ENCODE measurements at places on chromosomes 6 and 20.

DNA sequence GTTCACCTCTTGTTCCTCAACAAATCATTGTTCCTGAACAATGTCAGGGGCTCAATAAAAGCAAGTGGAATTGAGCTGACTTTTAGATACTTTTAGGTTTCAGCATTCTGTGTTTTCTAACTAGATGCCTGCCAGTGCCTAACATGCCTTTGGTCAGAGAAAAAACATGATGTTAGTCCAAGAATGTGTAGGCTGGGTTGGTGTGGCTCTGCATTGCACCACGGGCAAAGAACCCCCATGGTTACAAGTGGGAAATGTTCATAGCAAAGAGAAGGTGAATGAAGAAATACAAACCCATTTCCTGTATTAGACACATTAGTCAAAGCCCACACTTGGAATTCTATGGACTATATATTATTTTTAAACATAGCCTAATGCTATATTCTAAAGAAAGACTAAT is 193.3 kb downstream of the TMEM200A start:
- DNase-seq: no peak

DNA sequence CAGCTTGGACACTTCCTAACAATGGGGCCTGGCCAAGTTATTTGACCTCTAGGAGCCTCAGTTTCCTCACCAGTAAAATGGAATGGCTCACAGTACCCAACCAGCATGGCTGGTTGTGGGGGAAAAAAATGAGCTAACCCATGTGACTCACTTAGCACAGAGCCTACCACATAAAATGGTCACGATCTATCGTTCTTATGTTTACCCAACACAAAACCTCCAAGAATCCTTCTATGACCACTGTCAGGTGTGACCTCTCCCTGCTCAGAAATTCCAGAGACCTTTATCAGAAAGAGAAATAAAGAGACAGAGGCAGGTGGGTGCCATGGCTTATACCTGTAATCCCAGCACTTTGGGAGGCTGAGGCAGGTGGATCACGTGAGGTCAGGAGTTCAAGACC is 39.4 kb downstream of the BPIFB1 start:
- no peak for DNase-seq

- DNase-seq: no peak
Observed at GRCh38 chr6:79864001-79864400, 83.4 kb downstream of the ELOVL4 start.

GRCh38 chr6:160279850-160280249 is 21.2 kb upstream of the SLC22A2 start:
- DNase-seq: no peak

- no peak for DNase-seq
Observed at GRCh38 chr6:138017166-138017757, 90.0 kb downstream of the PERP start.

DNA sequence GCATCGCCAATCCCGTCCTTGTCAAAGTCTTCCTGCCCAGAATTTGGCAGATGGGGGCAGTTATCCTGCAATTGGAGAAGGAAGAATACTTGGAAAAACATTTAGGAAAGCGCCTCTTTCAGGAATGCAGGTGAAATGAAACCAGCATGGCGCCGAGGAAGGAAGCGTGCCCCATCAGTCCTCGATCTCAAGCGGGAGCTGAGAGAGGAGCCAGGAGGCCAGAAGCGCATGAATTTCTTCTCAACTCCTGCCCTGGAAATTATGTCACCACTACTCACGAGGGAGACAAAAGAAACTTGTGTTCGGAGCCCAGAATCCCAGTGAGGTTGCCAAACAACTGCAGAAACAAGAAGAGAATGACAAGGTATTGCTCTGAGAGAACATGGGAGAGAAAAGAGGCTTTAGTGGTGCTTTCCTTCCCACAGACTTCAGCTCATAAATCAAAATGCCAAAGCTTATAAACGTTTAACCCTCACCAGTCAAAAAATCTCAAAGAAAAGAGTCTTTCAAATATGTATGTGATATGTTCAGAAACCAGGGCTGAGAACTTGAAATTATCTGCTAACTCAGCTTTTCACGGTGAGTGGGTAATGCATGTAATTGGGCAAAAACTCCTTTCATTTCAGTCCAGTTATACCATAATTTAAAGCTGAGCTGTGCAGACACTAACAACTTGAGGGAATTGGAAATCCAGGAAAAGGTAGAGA is 23.9 kb downstream of the THBS2 start:
- no peak for DNase-seq

- no peak for DNase-seq
Observed at GRCh38 chr6:85298553-85298952, 151.3 kb upstream of the NT5E start.

GRCh38 chr6:135703621-135704020 is 147.9 kb upstream of the PDE7B start:
- DNase-seq: no peak

DNA sequence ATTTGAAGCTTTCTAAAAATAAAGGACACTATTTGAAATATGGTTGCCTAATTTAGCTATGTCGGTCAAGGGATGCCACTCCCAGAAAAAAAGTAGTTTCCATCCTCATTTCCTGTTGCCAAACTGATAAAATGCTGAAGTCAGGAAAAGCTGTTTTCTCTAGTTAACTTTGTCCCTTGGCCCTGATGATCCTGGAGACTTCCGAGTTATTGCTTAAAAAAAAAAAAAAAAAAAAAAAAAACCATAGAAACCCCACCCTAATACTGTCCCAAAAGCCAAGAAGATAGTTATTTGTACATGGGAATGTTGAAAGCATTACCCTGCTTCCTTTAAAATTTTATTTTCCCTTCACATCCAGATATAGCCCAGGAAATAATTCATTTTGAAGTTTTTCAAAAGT is 236.7 kb downstream of the SOD2 start:
- DNase-seq: no peak

- DNase-seq: no peak
Observed at GRCh38 chr20:6525447-6526303, 241.8 kb upstream of the BMP2 start.

Measured in CD4-positive, alpha-beta T cell treated with Interleukin-6 at 100 ng/mL for 8 hours (primary cell).